Peyer's patch (tissue), 4 donors: ENCODE measurements at places on chromosomes 1 and 21.

- H3K27ac ChIP-seq, result no peak overlapping the region
- no peaks in the 10 kb centered on the region for H3K27me3 ChIP-seq
- H3K36me3 ChIP-seq, result no peaks in the 10 kb centered on the region
- H3K4me3 ChIP-seq, result no peak overlapping the region
Measured at GRCh38 chr1:162310337-162310736, 66.3 kb downstream of the SPATA46 start.

DNA sequence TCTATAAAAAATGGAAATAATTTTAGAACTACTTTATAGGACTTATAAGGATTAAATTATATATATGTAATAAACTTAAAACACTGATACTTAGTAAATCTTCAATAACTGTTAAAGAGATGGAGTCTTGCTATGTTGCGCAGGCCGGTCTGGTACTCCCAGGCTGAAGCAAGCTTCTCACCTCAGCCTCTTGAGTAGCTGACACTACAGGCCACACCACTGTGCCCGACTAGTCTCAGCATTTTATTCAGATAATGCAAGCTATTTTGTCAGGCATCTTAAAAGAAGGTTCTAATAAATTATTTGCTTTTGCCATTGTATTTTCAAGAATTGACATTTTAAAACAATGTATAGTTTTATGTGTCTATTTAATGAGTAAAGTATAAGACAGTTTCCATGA lies 20.8 kb downstream of the CNST start:
- H3K4me3 ChIP-seq, result no peak overlapping the region
- no peaks in the 10 kb centered on the region for H3K27me3 ChIP-seq
- H3K27ac ChIP-seq, result peak overlapping the region; percentile 36
- H3K36me3 ChIP-seq, result peaks cover 5% of the 10 kb centered on the region

DNA sequence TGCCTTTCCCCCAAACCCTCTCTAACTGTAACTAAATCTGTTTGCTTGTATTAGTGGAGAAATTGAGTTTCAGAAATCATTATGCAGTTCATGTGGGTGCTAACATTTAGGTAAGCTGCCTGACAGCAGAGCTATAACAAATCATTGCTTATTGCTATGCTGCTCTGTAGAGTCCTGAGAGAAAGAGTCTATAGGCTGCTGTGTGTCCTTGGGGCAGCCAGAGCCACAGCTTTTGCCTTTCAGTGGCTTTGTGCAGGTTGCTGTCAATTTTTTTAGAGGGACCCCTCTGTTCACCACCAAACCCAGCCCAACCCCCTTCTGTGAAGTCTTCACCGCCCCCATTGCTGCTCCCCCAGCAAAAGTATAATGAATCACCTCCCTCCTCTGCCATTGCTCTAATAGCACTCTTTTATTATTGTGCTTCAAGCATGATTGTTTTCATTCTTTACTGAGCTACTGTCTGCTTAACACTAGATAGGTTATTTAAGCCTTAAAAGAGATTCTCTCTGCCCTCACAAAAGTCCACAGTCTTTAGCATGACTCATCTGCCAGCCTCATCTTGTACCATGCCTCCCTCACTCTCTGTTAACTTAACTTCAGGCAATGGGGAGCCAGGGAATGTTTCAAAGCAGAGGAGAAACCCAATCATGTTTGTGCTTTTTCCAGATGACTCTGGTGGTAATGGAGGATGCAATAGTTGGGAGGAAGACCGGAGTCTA lies 38.6 kb downstream of the DIRAS3 start:
- no peaks in the 10 kb centered on the region for H3K36me3 ChIP-seq
- no peaks in the 10 kb centered on the region for H3K27me3 ChIP-seq
- DNase-seq, result no peak
- no peak overlapping the region for H3K27ac ChIP-seq

DNA sequence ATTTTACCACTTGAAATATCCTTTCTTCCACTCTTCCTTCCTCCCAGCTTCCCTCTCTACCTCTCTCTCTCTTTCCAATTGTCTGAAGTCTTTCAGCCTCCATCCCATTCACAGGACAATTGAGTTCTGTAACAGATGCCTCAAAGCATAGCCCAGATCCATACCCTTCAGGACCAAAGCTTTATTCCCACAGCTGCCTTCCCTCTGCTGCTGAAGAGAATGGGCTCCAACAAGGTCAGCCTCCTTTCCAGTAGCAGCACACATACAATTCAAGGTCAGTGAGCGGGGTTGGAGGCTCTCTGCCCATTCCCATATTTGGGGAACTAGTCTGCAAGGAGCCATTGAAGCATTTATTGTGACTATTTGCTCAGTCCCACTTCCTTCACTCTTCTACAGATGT lies 179.9 kb downstream of the DPYD start:
- H3K27ac ChIP-seq, result no peak overlapping the region
- H3K4me3 ChIP-seq, result no peak overlapping the region

GRCh38 chr1:21689661-21690372 lies 20.7 kb upstream of the RAP1GAP start:
- H3K27me3 ChIP-seq, result no peaks in the 10 kb centered on the region
- H3K36me3 ChIP-seq, result peaks cover 3% of the 10 kb centered on the region
- no peaks in the 10 kb centered on the region for H3K4me1 ChIP-seq
- DNase-seq, result no peak
- H3K27ac ChIP-seq, result no peak overlapping the region

GRCh38 chr1:187033693-187034390 lies 205.1 kb downstream of the PLA2G4A start:
- no peak overlapping the region for H3K27ac ChIP-seq
- H3K4me3 ChIP-seq, result no peak overlapping the region
- no peaks in the 10 kb centered on the region for H3K4me1 ChIP-seq
- H3K36me3 ChIP-seq, result no peaks in the 10 kb centered on the region
- no peak for DNase-seq

GRCh38 chr1:25740071-25740470 lies 59.9 kb upstream of the SELENON start:
- peaks cover 14% of the 10 kb centered on the region for H3K4me1 ChIP-seq
- H3K27ac ChIP-seq, result no peak overlapping the region
- no peaks in the 10 kb centered on the region for H3K27me3 ChIP-seq
- no peak overlapping the region for H3K4me3 ChIP-seq

DNA sequence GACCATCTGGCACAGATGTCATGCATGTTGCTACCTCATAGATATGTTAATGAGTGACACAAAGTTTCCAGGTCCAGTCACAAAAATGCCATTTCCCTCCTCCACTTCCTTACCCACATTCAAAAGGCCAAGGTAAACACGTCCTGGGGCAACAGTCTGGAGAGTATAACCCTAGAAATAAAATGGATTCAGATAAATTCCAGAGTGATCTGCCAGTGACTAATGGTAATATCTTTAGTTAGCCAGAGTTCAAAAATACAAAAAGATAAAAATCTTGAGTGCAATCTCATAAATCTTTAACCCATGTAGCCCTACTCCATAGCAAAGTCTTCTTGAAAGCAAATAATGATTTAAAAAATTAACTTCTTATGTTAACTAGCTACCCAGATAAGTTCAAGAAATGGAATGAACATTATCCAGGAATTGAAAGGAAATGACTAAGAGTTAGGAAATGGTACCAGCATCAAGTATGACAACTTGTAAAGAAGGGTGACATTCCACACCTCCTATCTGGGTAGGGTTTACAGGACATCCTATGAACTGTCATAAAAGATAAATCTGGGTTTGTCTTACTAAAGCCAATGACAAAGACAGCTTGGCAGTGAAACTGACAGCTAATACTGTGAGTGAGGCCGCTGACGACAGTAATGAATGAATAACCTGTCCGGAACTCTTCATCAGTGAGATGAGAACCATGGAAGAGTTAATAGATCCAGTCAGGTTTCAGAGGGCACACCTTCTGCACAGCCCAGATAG lies 18.1 kb downstream of the RGS2 start:
- no peaks in the 10 kb centered on the region for H3K27me3 ChIP-seq
- no peaks in the 10 kb centered on the region for H3K36me3 ChIP-seq
- no peak overlapping the region for H3K27ac ChIP-seq
- no peak for DNase-seq
- H3K4me3 ChIP-seq, result no peak overlapping the region
- no peaks in the 10 kb centered on the region for H3K4me1 ChIP-seq

DNA sequence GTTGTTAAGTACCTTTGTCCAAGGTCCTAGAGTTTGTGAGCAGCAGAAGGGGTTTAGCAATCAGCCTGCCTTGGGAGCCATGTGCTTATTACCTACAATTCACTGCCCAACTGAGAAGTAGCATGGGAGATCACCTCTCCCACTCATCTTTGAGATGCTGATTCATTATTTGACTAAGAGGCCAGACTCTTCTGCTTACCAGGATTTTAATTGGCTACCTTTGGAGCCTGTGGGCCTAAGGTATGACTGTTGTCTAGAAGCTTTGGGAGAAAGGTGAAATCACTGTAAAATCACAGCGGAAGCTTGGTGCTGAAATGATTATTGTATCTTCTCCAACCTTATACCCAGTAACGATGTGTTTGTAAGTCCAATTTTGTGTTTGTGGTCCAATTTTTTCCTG lies 213.4 kb downstream of the ST6GALNAC3 start:
- no peak overlapping the region for H3K4me3 ChIP-seq
- no peaks in the 10 kb centered on the region for H3K27me3 ChIP-seq
- no peak for DNase-seq
- no peaks in the 10 kb centered on the region for H3K4me1 ChIP-seq
- H3K27ac ChIP-seq, result no peak overlapping the region

GRCh38 chr1:180253585-180254495 lies 23.8 kb downstream of the LHX4 start:
- no peaks in the 10 kb centered on the region for H3K36me3 ChIP-seq
- DNase-seq, result no peak
- no peak overlapping the region for H3K27ac ChIP-seq

- no peaks in the 10 kb centered on the region for H3K36me3 ChIP-seq
- peak overlapping the region; percentile 30 for H3K27ac ChIP-seq
- DNase-seq, result no peak
- H3K4me1 ChIP-seq, result peaks cover 10% of the 10 kb centered on the region
- H3K4me3 ChIP-seq, result no peak overlapping the region
Measured at GRCh38 chr1:162712317-162713029, 78.0 kb upstream of the HSD17B7 start.

GRCh38 chr1:240094041-240094722 lies 2.5 kb downstream of the FMN2 start:
- no peaks in the 10 kb centered on the region for H3K36me3 ChIP-seq
- H3K27me3 ChIP-seq, result peaks cover 25% of the 10 kb centered on the region
- no peaks in the 10 kb centered on the region for H3K4me1 ChIP-seq
- DNase-seq, result no peak

GRCh38 chr21:36241717-36242116 lies 78.3 kb upstream of the MORC3 start:
- H3K27me3 ChIP-seq, result no peaks in the 10 kb centered on the region
- H3K36me3 ChIP-seq, result peaks cover 68% of the 10 kb centered on the region
- H3K4me3 ChIP-seq, result no peak overlapping the region
- H3K4me1 ChIP-seq, result no peaks in the 10 kb centered on the region
- no peak overlapping the region for H3K27ac ChIP-seq
- DNase-seq, result peak; percentile 2

- no peaks in the 10 kb centered on the region for H3K36me3 ChIP-seq
- peaks cover 6% of the 10 kb centered on the region for H3K27me3 ChIP-seq
- no peak for DNase-seq
- no peak overlapping the region for H3K4me3 ChIP-seq
Measured at GRCh38 chr1:46461809-46462448, 27.7 kb upstream of the DMBX1 start.

GRCh38 chr1:7581754-7582459 lies 189.2 kb upstream of the VAMP3 start:
- H3K27ac ChIP-seq, result no peak overlapping the region
- DNase-seq, result no peak

DNA sequence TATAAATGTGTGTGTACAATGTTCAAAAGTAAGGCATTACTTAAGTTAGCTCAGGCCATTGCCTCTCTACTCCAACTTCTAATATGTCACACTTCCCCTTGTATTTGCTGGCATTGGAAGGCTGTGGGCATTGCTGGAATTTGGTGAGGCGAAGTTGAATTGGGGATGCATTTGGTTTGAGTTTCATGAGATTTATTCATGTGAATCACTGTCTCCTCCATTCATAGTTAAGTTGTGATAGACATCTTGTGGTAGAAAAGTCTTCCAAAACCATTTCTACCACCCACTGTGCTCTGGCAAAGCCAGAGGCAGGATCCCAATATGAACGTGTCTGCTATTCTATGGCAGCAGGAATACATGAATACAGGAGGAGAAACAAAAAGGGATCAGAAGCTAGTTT lies 397.8 kb upstream of the USP24 start:
- no peak for DNase-seq
- no peaks in the 10 kb centered on the region for H3K27me3 ChIP-seq
- no peaks in the 10 kb centered on the region for H3K4me1 ChIP-seq
- H3K36me3 ChIP-seq, result no peaks in the 10 kb centered on the region
- H3K4me3 ChIP-seq, result no peak overlapping the region

DNA sequence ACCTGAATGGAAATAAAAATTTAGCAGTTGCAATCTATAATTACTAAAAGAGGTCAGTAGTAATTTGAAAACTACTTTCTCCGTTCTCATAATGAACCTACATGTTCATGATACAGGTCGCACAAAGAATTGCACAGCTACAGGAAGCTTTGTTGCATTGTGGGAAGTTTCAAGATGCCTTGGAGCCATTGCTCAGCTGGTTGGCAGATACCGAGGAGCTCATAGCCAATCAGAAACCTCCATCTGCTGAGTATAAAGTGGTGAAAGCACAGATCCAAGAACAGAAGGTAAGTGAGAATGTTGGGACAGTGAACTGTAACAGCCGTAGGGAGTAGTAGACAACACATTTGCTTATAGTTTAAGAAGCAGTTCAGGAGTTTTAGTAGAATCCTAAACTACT lies 68.8 kb upstream of the BMP8A start:
- no peaks in the 10 kb centered on the region for H3K27me3 ChIP-seq
- H3K4me1 ChIP-seq, result no peaks in the 10 kb centered on the region
- H3K27ac ChIP-seq, result no peak overlapping the region
- no peak for DNase-seq
- no peak overlapping the region for H3K4me3 ChIP-seq
